ENCODE measurements at places on chromosomes 16 and 17.

DNA sequence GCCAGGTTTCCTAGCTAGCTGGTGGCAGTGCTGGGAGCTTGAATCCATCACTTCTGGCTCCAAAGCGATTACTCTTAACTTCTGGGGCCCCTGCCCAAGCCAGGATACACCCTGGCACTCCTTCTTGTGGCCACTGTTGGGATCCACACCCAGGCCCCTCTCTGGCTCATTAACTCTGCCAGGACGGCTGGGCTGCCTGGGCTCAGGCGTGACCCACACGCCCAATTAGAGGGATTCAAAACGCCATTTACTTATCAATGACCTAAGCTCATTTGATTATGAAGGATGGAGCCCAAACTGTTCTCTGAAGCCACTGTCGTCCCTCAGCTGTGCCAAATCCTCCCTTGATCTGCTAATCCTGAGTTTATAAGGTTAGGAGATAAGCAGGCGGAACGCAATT lies 79.7 kb upstream of the BRD7 start:
- no peak for DNase-seq

DNA sequence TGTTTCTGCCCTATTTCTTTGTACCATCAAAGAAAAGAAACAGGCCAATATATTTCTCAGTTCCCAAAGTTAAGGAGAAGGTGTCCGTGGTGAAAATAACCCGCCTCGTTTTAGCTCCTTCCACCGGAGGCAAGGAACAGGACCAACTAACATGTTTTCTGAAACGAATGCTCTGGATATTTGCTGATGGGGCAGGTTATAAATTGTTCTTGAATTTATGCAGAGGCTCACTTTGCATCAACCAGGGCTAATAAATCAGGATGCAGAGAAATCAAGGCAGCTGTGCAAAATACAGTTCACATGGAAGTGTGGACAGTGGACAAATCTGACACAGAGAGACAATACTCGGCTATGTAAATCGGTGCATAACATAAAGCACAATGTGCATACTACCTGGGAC lies 189.8 kb downstream of the GRIN2A start:
- no peak for DNase-seq

DNA sequence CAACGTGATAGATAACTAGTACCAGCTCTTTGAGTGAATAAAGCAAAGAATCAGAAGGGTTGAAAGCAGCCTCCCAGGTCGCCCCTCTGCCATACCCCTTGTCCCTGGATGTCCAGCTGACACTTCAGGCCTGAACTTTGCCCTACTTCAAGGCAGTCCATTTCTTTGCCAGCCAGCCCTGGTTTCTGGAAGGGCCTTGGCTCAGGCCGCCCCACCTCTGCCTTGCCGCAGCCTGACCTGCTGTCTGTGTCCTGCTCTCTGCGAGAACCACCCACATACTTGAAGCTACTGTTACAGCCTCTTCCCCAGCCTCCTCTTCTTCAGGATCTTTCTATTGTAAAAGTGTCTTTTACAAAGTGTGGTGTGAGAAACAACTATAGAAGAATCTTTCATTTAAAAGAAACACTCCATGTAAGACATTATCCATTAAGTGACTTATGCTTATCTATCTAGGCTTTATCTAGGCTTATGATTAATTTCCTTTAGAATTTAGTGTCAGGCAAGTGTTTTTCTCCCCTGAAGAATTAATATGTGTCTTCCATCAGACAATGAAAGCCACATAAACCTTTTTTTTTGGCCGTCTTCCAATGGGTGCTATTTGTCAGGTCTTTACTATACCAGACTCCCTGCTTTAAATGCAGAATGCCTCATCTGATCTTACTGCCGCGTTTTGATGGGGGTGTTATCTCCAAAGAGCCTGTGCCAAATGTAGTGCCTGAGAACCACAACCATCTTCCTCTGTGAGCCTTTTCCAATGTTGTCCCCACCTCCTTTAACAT lies 133.9 kb downstream of the SOCS1 start:
- DNase-seq, result no peak

DNA sequence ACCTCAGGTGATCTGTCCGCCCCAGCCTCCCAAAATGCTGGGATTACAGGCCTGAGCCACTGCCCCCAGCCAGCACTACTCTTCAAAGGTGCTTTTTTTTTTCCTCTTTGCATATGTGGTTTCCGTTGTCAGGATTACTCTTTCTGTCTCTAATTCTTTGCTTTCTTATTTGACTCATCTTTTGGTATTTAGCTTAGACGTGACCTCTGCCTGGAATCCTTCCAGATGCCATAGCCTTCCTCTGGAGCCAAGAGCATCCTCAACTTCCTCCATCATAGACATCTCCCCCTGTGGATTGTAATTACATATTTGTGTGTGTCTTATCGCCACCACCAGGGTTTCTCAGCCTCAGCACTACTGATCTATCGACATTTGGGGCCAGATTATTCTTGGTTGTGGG lies 84.4 kb upstream of the XYLT1 start:
- DNase-seq, result no peak

DNA sequence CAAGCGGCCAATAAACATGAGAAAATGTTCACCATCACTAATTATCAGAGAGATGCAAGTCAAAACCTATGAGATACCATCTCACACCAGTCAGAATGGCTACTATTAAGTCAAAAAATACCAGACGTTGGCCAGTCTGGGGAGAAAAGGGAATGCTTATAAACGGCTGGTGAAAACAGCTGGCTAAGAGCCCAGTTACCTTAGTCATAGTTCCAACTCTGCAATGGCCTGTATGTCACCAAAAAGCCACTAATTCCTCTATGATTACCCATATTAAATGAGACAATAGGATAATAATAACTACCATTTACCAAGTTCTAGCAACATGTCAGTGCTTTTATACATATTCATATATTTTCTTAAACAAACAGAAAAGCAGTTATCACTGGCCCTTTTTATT lies 42.9 kb upstream of the CDRT4 start:
- no peak for DNase-seq

DNA sequence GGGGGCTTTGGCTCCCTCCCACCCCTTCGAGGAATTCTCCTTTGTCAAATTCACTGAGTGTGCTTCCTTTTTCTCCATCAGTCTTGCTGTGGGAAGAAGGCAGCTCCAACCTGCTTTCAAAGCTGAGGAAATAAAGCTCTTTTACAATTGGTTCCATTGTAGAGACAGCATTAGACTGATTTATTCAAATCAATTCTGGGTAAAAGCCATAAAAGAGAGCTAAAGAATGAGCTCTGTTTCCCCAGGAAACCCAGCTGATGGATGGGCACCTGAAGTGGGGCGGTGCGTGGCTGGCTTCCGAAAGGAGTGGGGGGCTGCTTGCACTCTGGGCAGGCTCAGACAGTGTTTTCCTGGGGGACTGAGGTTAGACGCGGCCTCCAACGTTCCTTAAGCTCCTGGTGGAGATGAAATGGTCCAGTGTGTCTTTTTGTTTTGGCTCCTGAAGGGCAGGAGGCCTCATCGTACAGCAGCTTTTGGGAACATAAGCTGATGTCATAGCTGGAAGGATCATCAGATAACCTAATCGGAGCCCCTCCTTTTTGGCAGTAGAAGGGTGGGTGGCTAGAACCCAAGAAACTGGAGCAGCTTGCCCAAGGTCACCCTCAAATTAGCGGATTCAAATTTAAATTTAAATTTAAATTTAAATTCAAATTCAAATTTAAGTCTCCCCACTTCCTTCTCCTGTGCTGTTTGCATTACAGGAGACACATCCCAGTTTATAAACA lies 128.5 kb upstream of the EEF2KMT start:
- DNase-seq, result no peak

DNA sequence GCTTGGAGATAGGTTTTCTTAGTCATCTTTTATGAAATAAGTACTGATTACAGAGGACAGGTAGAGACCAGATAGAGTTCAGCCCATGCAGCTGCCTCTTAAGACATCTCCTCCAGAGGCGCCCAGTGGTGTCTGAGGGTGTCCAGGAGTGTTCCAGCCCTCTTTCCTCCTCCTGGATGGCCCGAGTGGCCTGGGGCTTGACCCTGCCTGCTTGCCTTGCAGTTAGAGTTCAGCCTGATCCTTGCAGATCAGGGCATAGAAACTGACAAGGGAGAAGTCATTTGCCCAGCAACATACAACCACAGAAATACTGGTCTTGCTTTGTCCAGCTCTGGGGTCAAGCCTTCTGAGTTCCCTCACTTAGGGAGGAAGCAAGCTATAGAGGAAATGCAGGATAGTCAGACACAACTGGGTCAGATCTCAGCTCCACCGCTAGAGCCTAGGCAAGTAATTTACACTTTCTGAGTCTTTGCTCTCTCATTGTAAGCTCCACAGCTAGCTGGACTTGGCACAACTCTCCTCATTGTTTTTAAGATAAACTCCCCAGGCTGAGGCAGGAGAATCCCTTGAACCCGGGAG lies 3.6 kb upstream of the CCL1 start:
- no peak for DNase-seq

DNA sequence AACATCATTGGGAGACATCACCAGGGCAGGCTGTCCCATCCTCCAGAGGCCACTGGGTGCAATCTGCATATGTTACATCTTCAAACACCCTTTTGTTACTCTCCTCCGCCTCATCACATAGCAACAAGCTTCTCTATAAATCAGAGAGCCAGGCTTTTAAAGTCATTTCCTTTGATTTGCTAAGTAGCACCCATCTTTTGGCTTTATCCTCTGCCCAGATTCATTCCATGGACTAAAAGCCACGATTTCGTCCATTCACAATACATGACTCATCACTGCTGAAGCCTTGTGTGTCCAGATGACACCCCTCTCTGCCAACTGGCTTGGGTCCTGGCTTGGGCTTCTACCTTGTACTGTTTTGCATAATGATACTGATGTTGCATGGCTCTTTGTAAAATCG lies 2.0 kb upstream of the KRT38 start:
- no peak for DNase-seq

GRCh38 chr17:79412886-79413390 lies 197.9 kb downstream of the RBFOX3 start:
- DNase-seq, result no peak

DNA sequence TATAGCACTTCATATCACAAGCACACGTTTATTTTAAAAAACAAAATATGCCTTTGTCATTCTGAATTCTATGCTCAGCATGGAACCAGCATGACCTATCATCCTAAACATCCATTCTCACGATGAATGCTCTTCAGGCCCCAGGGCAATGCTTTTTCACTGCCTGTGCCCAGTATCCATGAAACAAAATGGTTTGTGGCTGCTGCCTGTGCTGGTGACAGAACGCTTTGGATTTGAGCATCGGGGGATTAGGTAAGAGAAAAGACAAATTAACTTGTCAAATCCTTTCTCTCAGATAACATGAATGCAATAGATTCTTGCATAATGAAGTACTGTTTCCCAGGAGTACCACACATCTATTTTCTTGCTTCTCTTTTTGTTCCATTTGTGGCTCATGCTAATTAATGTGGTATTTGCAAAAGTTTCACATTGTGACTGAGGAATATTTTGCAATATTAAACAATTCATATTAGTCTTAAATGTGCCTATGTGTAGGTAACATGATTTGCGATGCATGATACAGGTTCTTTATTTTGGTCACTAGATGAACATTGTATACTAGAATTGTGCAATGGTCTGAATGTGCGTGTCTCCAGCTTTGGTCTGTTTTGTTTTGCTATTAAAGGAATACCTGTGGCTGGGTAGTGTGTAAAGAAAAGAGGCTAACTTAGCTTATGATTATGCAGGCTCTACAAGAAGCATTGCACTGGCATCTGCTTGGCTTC lies 25.8 kb upstream of the SRSF1 start:
- DNase-seq, result no peak

- DNase-seq, result no peak
Measured at GRCh38 chr17:74485022-74485743, 18.7 kb downstream of the CD300A start.

- no peak for DNase-seq
Measured at GRCh38 chr16:54351171-54351570, 64.6 kb upstream of the IRX3 start.

GRCh38 chr16:68233835-68234187 lies 2.1 kb downstream of the ESRP2 start:
- DNase-seq, result no peak

GRCh38 chr16:49931266-49931665 lies 75.4 kb upstream of the ZNF423 start:
- DNase-seq, result no peak

- DNase-seq, result no peak
Measured at GRCh38 chr17:14119546-14119945, 50.2 kb downstream of the COX10 start.

GRCh38 chr17:77208217-77208808 lies 67.5 kb downstream of the SEC14L1 start:
- no peak for DNase-seq

- DNase-seq, result no peak
Measured at GRCh38 chr17:58498177-58498828, 10.1 kb upstream of the HSF5 start.

GRCh38 chr17:33164169-33164881 lies 128.8 kb downstream of the ASIC2 start:
- no peak for DNase-seq

DNA sequence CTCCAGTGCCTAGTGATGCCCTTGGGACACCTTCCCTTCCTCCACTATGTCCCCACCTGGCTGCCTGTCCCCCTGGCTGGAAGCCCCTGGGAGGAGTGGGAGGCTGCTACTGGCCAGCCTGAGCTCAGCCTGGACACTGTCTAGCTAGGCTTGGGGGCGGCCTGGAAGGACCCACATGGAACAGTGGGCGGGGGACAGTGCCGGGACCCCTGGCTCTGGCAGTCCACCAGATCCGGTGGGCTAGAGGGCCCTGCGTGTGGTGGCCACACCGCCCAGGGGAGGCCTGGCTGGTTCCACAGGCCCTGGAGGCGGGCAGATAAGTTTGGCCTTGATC lies 388.0 kb upstream of the TNRC6C start:
- DNase-seq, result no peak

- DNase-seq, result no peak
Measured at GRCh38 chr17:19773534-19773933, 25.4 kb upstream of the ALDH3A1 start.

DNA sequence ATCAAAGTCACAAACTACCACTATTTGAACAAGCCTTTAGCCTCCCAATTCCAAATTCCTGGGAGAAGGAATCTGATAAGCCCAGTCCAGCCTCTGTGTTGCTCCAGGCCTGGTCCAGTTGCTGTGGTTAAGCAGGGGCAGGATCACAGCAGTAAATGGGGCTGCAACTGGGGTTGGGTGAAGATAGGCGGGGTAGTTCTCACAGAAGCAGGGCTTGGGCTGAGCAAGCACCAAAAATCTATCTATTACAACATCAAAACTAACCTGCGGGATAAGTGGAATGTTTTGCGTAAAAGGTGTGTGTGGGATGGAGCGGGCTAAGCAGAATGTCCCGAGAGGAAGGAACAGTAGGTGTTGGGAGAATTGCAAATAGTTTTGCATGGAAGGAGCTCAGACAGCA lies 23.0 kb upstream of the RNF135 start:
- no peak for DNase-seq

DNA sequence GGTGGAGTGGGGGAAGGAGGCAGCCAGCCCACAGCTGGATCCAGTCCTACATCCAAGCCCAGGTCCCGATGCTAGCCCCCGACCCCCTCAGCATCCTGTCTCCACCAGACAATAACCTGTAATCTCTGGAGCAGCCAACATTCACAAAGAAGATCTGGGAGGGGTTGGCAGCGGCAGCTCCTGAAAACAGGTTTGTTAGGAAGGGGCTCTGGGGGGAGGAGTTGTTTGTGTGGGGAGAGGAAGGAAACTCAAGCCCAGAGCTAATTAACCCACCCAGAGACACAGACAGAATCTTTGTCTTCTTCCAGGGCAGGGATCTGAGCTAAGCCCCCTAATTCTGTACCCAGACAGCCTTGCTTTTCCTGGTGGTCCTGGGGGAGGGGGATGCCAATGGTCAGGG lies 4.6 kb upstream of the C17orf113 start:
- DNase-seq, result no peak

- DNase-seq, result no peak
Measured at GRCh38 chr17:77535435-77535834, 394.7 kb downstream of the SEC14L1 start.

All from NCI-H510A (cell line).